KG1 (cell line): ENCODE measurements at places on chromosomes 3 and 15.

- no peak for DNase-seq
Measured at GRCh38 chr15:73751899-73752805, 999 bp downstream of the INSYN1 start.

DNA sequence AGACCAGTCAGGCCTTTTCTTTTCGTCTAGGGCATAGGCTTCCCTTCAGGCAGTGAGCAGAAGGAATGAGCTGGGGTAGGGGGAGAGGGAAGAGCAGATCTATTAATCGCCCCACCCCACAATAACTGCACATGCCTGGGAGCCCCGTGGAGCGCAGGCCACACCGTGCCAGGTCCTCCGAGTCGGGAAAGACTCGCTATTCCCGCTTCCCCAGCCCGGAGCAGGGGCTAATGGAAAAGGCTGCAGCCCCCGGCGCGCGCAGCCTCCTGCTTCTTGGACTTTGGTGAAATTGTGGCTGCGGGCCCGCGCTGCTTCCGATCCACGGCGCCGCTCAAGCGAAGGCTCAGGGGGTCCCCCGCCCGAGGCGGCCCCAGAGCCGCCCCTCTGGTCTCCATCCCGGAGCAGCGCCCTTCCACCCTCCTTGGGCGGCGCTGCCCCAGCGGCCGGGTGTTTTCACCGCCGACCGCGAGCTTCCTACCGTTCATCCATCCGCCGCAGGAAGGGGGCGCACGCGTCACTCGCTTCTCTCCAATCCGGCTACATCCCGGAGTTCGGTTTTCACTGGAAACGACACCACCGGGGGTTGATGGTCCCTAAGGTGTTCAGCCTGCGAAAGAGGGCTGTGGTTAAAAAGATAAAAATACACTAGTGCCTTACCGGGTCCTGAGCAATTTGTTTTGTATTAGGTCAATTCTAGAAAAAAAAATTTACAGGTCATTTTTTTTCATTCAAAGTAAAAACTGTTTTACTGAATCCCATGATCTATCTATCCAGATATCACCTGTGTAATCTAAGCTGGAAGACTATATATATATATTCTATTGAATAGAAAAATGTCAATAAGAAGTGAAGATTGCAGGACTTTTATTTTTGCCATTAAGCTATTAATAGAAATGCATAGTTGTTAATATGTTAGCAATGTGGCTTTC, 4.4 kb upstream of the SYNM start:
- DNase-seq: no peak

DNA sequence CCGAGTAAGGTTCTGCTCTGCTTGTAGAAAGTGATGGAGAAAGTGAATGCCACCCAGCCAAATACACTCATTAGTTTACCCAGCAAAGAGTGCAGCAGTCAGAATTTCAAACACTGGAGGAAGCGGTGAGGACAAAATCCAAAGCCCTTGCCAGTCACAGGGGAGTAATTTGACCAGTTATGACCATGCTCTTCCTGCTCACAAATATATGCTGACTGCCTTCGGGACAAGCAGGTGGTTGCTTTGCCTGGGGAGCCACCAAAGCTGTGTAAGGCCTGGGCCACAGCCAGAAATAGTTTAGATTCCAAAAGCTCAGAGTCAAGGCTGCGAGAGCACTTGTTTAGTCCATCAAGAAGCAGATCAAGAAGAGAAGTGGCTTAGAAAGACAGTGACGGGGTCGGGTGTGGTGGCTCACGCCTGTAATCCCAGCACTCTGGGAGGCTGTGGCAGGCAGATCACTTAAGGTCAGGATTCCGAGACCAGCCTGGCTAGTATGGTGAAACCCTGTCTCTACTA, 51.0 kb upstream of the ATP13A3 start:
- no peak for DNase-seq

GRCh38 chr3:105906836-105907235, 38.0 kb upstream of the CBLB start:
- no peak for DNase-seq

DNA sequence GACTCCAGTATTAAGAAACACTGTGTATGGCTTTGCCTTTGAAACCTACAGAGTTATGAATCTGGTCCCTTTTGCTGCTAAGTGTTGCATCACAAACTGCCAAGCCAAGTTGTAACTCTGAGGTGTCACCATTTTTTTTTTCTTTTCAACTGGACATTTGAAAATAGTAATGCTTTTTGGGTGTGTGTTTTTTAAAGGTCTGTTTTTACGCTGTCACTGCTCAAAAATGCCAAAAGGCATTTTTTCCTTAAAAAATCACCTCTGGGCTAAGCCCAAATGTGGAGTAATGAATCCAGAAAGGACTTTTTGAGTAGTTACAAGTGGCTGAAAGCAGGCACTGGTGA, 9.5 kb downstream of the SMAD3 start:
- no peak for DNase-seq

GRCh38 chr3:52249683-52250082, 4.1 kb downstream of the PPM1M start:
- no peak for DNase-seq

DNA sequence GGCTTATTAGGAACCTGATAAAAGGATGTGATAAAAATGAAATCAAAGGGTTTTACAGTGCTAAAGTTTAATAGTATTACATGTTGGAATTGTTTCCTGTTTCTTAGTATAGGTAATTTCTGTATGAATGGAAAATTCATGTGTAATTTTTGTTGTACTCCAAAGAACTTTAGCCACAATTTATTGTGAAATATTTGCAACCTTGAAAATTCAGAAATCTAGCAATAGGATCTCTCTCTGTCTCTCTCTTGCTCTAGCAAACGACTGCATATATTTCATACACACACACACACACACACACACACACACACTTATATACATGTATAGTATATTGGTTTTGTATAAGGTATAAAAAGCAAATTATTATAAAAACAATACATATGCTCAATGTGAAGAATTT, 59.6 kb downstream of the PIAS1 start:
- no peak for DNase-seq

- no peak for DNase-seq
Measured at GRCh38 chr15:56019060-56019793, 25.8 kb upstream of the NEDD4 start.

DNA sequence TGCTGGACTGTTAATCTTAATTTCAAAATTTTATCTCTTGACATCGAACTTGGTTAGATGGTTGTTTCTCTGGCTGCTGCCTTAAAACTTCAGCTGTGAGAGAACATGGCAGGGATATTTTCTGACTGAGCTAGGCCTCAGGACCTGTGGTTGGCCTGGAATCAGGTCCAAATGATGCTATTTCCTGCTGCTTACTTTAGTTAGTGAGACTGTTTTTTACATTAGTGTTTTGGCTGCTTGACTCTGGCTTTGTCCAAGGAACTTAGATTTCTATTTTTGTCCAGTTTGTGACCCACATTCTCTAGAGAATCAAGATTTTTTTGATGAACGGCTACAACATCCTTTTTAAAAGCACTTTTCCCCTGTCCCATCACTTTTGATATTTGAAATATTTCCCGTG, 497.9 kb upstream of the SGO1 start:
- DNase-seq: no peak

- DNase-seq: no peak
Measured at GRCh38 chr15:65695081-65695480, 73.3 kb downstream of the SLC24A1 start.

DNA sequence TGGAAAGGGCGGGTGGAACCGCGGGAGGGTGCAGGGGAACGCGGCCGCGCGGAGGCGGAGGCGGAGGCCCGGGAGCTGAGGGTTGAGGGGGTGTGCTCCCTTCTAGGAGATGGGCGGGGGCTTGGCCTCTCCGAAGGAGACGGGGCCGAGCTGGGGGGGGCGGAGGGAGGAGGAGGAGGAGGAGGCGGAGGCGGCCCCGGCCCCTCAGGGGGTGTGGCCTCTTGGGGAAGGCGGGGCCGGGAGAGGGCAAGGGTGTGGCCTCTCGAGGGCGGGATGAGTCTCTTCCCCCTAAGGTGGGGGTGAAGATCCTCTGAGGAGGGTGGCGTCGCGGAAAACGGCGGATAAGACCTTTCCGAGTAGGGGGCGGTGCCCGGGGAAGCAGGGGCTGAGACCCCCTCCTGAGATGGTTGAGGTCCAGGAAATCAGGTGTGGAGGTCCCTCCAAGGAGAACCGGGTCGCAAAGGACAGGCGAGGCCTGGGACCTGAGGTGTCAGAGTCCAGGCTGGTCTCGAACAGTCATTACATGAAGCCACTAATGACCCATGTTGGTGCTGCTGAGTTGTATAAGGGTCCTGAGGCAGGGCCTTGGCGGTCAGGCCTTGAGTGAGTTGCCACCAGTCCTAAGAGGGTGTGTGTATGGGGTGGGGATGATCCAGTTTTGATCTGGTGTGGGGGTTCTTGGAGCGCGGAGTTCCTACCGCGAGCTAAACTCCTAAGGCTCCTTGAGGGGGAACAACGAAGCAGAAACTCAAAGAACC, 759 bp downstream of the WDR6 start:
- peak; percentile 37 for DNase-seq

GRCh38 chr3:154730186-154730585, 300.2 kb upstream of the GPR149 start:
- DNase-seq: no peak

DNA sequence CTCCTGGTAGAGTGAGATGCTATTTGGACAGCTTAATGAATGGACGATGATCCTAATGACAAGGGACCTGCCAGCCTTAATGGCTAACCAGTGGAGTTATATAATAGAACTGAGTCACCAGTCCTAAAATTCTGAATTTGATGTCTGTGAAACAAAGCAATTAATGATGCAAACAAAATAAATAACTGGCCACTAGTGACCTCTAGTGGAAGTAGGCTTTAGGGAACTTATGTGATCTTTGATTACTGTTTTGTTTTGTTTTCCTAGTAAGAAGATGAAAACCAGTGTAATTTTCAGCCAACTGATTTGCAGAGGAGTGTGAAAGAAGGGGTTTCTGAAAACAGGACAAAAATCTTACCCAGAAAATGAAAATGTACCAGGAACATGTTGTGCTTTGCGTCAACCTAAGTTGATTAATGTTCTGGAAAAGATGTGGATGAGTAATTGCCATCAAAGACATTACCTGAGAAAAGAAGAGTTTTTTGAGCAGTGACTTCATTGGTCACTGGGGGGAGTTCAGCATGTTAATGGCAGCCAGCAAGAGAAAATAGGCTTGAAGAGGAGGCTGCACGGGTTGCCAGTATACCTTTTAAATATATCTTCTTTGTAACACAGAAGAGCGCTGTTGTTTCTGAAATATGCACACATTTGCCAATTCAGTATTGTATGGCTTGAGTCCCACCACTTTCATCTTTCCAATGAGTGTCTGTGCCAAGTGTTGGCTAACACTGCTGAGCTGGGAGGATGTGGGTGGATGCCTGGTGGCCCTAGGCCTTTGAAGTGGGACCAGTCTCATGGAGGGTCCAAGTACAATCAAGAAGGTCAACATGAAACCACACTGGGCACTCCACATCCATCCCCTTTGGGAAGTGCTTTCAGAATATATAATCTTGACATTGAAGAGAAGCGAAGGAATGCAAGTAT, 9.3 kb downstream of the VEPH1 start:
- peak; percentile 12 for DNase-seq

GRCh38 chr3:129602730-129603560, 3.5 kb downstream of the PLXND1 start:
- no peak for DNase-seq

DNA sequence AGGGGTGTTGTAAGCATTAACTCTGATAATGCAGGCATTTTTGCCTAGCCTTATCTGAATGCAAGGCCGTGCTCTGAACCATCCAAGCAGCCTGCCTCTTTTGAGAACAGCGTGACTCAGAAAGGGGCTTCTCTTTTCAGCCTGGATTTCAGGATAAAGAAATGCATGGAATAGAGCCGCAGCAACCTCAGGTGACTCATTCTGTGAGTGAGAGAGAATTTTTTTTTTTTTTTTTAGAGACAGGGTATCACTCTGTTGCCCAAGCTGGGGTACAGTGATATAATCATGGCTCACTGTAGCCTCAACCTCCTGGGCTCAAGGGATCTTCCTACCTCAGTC, 20.6 kb upstream of the PDE8A start:
- no peak for DNase-seq

GRCh38 chr3:31572236-31573004, 39.7 kb downstream of the STT3B start:
- DNase-seq: no peak

- no peak for DNase-seq
Measured at GRCh38 chr3:2714834-2715233, 395.3 kb downstream of the IL5RA start.

DNA sequence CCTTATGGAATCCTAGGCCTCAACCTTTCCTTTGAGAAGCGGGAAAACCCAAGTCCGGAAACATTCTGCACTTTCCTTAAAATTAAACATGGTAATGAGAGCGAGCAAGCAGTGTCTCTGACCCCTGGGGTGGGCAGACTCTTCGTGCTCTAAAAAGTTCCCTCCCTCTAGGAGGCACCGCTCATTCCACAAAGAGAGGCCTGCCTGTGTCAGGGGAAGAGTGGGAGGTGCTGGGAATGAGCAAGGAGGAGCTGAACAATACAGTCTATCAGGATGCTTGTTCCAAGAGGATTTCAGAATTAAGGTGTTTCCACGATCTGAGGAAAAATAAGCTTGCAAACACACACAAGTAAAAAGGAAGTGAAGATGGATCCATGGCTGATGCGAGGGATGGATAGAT, 6.0 kb upstream of the RLBP1 start:
- no peak for DNase-seq

DNA sequence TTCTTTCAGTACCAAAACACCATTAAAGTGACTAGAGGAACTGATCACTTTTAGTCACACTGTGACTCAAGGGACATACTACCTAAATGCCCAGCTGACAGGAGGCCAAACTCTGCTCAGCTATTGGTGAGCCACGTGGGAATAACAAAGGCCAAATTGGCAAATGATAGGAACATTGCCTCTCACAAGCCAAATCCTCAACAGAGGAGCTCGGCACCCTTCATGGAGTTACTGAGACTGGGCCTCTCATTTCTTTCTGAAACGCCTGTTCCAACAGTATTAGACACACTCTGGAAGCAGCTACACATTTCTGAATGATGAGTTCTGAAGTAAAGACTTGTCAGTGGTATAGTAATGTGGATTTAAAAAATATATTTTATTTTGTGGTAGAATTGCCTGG, 166.0 kb upstream of the COL8A1 start:
- no peak for DNase-seq

DNA sequence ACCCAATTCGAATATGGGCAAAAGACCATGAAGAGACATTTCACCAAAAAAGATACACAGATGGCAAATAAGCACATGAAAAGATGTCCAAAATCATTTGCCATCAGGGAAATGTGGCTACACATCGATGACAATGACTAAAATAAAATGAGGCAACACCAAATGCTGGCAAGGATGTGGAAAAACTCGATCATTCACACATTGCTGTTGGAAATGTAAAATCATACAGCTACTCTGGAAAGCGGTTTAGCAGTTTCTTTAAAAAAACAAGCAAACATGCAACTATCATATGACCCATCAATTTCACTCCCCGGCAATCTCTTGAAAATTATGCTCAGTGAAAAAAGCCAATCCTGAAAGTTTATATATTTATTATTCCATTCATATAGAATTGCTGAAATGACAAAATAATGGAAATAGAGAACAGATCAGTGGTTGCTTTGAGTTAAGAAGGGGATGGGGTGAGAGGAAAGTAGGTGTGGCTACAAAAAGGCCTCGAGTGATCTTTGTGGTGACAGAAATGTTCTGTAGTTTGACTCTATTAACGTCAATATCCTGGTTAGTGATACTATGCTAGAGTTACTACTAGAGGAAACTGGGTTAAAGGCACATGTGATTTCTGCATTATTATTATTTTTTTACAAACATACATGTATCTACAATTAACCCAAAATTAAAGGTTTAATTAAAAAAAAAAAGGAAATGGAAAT, 45.0 kb downstream of the DLG1 start:
- DNase-seq: no peak
